ENCODE measurements at places on chromosomes 13 and 19.

DNA sequence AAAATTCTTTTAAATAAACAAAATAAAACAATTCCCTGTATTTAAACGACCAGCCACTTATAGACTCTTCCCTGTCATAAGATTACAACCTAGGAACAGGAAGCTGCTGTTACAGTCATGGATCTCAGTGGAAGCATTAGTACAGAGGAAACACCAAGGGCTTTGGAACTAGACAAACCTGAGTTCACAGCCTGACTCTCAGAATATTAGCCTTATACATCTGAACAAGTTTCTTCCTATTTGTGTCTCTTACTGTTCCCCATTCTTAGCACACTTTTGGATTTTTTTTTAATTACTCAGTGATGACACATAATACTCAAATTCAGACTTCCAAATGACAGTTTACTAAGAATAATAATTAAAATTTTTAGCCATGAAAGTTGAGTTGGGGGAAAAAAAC is 46.1 kb downstream of the ZDHHC20 start:
- no peak for DNase-seq

DNA sequence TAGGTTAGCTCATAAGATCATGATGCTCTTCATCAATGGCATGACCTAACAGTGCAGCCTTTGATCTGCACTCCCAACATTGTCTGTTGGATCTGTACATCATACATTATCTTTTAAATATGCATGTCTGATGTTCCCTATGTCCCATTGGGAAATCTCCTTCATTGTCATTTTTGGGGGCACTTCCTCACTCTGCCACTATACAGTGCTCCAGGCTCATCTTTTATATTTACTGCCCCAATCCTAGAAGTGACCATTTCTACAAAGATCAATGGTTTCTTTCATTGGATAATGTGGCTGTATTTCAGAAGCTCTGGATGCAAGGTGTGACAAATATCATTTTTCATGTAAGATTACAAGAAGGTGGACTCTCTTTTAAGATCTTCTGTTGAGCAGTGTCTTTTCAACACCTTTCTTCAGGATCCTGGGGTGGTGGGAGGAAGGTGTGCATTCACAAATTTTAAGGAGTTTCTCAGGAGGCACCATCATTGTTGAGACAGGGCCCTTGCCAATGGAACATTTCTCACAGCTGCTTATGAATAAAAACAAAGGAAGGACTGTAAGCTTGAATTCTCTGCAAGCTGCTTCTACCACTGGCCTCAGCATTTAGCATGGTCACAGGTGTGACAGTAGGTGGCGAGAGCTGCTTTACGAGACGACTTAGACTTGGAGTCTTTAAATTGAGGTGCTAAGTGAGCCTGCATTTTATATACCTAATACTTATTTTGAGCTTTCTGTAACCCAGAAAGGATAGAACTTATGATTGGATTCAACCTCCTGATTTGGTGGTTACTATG is 403.0 kb downstream of the LMO7 start:
- DNase-seq, result no peak

GRCh38 chr19:17949956-17950309 is 17.0 kb upstream of the KCNN1 start:
- DNase-seq, result no peak

GRCh38 chr13:47005756-47006414 is 109.0 kb upstream of the HTR2A start:
- no peak for DNase-seq

DNA sequence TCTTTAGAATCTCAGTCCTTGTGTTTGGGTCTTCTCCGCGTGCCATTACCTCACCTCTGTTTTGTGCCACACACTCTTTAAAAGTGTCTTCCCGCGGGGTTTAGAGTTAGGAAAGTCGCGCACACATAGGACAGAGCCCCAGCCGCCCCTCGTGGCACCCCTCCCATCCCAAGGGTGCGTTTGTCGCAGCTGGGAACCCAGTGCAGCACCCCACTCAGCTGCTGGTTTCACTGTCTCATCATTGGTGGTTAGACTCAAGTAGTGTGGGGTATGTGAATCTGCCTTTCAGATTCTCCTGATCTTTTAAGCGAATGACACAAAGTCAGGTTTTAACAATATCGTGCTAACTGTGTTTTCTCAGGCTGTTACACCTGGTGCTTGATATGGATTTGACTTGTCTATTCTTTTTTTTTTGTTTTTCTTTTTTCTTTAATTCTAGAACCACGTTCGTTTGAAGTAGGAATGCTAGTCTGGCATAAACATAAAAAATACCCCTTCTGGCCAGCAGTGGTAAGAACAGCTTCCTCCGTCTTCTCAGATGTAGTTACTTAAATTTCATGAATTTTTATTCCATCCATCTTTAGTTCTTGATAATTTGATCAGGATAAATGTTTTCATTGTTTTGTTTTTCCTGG is 19.5 kb upstream of the NDUFS7 start:
- no peak for DNase-seq

GRCh38 chr19:13957051-13957450 is 4.7 kb downstream of the DCAF15 start:
- no peak for DNase-seq

DNA sequence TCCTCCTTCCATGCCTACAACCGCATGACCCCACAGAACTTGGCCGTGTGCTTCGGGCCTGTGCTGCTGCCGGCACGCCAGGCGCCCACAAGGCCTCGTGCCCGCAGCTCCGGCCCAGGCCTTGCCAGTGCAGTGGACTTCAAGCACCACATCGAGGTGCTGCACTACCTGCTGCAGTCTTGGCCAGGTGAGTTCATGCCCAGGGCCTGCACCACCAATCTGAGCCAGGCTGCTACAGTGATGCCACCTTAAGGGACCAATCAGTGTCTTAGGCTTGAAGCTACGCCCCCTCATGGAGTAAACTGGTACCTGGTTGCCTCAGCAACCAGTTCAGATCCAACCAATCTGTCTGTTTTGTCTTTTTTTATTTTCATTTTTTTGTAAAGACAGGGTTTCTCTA is 5.2 kb downstream of the SYDE1 start:
- DNase-seq, result no peak

All from T-helper 2 cell (primary cell).